ENCODE measurements at places on chromosomes 11 and 22. TPM values are rescaled to one million over a fixed set of nuclear protein-coding genes. Genes with fewer than 3 reads are reported as not detected.

Gene APLP2
- 415 TPM for total RNA-seq

DNA sequence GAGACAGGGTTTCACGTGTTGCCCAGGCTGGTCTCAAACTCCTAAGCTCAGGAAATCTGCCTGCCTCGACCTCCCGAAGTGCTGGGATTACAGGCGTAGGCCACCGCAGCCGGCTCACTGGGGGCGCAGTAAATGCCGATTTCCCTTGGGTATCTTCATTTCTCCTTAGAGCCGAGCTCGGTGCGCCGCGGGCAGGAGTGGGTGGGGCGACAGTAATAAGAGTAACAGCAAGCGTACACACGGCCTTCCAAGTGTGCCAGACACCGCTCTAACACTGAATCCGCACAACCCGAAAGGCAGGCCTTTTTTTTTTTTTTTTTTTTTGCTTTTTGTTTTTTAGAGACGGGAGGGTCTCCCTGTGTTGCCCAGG is 500 bp upstream of the ADSL start:
- DNase-seq = peak; percentile 49

GRCh38 chr22:37782340-37783168 is 25.2 kb upstream of the GCAT start:
- DNase-seq = peak; percentile 47

GRCh38 chr11:41659985-41660384 is 200.5 kb upstream of the LRRC4C start:
- peak; percentile 3 for DNase-seq

Gene APOL5
- total RNA-seq = not detected

DNA sequence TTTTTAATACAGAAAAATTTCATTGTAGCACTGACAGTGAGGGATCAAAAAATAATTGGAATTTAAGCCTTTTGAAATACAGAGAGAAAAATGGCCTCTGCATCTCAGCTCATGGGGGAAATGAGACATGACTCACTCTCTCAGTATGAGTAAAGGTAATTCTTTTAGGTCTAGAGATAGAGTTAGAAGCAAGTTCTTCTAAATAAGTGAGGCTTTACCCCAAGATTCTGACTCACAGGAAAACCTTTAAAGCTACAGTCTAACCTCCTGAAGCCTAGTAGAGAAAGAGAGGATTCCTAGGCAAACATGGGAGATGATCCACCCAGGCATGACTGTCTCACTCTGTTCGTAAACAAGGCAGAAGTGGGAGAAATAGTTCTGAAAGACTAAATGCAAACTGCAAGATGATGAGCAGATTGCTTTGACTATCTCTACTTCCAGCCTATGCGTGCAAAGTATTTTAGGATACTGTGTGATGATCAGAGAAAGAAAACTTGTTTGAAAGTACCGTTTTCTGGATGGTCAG is 1003.3 kb upstream of the CCDC90B start:
- peak; percentile 91 for DNase-seq

DNA sequence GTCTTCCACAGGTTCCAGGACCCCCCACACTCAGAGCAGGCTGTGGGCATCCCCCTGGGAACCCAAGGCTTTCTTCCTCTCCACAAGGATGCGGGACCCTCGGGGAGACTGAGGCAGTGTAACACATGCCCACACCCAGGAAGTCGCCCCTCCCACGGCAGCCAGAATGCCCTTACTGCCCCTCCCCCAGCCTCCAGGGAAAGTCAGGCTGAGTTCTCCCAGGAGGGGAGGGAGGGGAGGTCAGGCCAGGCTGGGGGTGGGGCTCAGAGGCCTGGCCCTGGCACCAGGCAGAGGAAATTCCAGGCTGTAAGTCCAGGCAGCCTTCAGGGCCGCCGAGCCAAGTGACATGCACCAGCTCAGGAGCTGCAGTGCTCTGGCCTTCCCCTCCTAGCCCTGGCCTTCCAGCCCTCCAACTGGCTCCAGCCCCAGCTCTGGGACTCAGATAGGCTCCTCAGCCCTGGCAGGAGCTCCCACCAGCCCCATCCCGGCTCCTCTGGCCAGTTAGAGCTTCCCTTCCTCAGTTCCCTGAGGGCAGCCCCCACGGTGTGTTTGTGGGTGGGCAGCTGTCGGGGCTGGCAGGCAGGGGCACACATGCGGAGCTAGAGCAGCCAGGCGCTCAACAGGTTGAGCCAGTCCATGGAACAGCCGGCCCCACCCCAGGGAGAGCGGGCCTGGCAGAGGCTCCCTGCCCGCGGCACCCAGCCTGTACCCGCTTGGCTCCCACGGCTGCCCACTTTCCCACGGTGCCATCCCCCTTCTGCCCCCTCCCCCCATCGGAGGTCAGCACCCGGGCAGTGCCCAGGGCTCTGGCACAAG is 3.6 kb downstream of the BCL9L start:
- peak; percentile 87 for DNase-seq

DNA sequence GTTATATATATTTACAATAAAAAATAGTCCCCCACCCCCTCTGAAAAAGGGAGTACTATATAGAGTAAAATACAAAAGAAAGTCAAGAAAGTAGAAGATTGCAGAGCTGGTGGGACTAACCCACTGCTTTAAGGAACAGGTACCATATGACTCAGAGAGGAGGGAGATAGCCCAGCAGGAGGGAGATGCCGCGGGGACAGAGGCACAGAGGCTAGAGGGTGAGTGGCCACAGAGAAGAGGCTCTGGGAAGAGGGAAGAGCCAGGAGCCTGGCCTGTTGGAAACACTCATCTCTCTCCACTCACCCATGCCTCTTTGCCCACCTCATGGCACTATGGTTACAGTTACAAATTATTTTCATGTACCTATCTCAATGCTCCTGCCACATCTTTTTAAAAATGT is 53.6 kb upstream of the LYVE1 start:
- no peak for DNase-seq

GRCh38 chr11:11553573-11553972 is 68.2 kb downstream of the GALNT18 start:
- no peak for DNase-seq

DNA sequence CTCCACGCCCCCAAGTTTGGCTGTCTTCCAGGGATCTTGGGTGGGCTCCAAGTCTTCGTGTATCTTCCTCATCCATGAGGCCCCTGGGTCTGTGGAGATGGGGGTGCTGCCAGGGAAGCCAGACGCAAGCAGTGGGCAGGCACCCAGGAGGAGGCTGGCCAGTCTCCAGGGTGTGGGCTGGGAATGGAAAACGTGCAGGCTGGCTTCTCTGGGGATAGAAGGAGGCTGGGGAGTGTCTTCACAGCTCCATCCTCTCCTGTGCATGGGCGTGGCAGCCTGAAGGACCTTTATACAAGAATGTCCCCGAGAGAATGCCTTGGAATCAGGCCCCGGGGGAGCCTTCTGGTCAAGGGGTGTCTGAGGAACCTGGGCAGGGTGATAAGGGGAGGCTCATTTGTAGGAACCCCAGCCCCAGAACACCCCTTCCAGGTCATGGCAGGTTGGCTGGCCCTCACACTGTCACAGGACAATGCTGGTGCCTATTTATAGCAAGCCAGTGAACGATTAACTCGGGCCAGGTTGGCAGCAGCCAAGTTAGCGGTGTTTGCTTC is 14.0 kb downstream of the SGSM1 start:
- no peak for DNase-seq

- DNase-seq = peak; percentile 89
Observed at GRCh38 chr11:9787981-9788521, 124.2 kb downstream of the SWAP70 start.

DNA sequence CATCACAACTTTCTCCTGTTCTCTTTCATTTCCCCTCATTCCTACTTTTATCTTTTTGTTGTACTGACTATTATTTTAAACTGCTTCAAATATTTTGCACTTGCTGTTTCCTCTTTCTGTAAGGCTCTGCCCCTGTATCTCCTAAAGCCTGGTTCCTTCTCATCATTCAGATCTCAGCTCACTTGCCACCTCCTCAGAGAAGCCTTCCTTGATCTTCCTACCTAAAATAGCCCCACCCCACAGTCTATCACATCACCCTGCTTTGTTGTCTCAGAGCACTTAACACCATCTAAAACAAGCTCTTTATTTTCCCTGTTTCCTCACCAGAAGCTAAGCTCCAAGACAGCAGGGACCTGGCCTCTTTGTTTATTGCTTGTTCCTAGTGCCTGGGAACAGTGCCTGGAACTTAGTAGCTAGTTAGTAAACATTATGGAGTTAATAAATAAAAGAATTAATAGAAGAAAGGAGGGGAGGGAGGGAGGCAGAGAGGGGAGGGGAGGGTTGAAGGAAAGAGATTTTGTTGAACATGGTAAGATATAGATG is 2.5 kb upstream of the STK33 start:
- peak; percentile 31 for DNase-seq

GRCh38 chr11:14411818-14412217 is 52.8 kb upstream of the RRAS2 start:
- peak; percentile 82 for DNase-seq

GRCh38 chr22:26565181-26565580 is 24.8 kb downstream of the TPST2 start:
- DNase-seq = no peak

DNA sequence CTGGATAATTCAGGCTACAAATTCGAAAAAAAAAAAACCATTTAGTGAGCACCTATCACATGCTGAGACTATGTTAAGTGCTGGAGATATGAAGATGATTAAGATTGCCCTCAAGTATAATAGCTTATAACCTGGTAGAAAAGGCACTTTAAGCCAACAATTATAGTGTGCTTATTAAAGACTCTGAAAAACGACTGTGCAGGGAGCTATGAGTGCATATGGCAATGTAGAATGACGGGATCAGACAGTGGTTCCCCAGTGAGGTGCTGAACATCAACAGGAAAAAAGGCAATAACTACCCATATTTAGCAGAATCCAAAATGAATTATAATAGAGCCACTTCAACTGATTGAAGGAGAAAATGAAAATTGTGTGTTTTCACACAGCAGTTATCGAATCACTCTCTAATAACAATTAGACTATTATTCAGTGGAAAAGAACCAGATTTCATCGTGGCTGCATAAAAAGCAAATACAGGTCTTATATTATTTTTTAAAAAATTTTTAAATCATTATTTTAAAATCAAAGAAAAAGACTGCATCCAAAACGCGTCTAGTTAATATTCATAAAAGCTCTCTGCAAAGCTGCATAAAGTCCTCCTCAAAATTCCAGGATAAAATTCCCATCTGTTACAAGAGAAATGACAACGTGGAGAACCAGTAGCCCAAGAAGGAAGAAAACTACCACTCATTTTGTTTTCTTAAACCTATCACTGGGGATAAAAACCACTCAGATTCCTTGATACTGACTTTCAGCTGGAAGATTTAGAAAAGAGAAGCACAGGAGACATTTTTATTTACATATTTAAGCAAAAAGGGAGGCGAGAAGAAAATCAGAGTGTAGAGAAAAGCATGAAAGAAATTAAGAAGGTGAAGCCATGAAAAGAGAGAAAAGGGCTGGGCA is 1.1 kb downstream of the MTMR2 start:
- DNase-seq = no peak

Gene RHOG
- 10.9 TPM for total RNA-seq

Gene GLB1L2
- total RNA-seq = under 0.01 TPM

Gene PAFAH1B2
- total RNA-seq = 110 TPM

DNA sequence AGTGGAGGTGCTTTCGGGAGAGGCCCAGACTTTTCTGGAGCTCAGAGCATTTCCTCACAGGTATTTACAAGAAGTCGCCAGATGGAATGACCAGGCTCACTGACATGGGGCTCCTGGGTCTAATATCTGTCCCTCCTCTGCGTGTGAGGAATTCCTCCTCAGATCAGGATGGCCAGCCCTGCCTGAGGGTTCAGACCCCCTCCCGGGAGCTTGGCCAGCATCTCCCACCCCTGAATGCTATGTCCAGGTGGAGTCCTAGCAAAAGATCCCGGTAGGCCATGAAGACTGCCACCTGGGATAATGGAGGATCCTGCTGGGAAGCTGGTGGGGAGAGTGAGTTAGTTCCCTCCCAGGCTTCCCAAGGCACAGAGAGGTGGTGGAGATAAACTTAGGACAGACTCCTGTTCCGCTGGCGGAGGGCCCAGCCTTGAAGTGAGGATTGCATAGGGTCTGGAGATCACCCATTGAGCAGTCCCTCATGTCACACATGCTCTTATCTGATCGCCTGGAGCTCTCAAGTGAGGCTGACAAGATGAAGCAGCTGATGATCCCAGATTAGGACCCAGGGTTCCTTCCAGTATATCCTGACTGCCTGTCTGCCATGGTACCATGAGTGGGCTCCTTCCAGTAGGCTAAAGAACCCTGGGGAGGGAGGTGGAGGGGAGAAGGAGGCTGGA is 5.7 kb downstream of the OAF start:
- no peak for DNase-seq

DNA sequence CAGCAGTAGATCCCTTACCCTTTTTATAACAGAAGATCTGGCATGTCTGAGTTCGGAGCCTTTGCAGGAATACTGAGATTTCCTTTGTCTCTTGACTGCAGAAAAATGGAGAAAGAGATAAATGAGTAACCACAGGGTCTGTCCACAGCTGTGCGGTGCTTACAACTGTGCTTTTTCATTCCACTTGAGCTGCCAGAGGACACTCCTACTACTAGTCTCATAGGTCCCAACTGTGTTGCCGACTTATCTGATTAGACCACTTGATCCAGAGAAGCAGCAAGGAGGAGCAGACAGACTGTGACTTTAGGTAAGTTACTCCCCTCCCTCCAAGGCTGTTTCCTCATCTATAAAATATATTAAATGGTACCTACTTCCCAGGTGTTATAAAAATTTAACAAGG is 17.5 kb downstream of the FAM227A start:
- peak; percentile 52 for DNase-seq

Data from fibroblast of lung (primary cell).